Stimulated activated CD8-positive, alpha-beta memory T cell treated with anti-CD3 and anti-CD28 coated beads, Interleukin-7, amount 100 ng/mL, for 48 hours (primary cell): ENCODE measurements at places on chromosomes 3 and 15.

DNA sequence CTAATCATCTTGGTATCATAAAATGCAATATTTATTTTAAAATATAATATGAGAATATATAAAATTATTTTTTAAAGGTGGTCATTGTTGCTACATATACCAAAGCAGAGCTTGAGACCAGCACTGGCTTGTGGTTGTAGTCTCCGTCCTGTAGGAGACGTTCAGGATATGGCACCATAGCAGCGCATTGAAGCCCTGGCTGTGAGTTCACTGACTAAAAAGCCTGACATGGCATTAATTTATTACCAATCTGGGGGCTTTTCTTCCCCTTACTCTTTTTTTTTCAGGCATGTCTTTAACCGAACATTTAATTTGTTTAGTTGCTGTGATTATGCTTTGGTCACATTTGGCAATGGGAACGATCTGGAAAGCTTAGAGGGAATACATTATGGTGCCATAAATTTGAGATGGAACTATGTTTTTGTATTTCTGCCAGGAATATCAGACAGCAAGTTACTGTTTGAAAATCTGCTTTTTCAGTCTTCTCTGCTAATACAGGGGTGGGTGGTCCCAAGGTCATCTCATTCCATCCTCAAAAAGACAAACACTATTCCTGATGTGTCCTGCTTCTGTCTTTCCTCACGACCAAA is 108.5 kb downstream of the ZIC4 start:
- DNase-seq, result no peak

DNA sequence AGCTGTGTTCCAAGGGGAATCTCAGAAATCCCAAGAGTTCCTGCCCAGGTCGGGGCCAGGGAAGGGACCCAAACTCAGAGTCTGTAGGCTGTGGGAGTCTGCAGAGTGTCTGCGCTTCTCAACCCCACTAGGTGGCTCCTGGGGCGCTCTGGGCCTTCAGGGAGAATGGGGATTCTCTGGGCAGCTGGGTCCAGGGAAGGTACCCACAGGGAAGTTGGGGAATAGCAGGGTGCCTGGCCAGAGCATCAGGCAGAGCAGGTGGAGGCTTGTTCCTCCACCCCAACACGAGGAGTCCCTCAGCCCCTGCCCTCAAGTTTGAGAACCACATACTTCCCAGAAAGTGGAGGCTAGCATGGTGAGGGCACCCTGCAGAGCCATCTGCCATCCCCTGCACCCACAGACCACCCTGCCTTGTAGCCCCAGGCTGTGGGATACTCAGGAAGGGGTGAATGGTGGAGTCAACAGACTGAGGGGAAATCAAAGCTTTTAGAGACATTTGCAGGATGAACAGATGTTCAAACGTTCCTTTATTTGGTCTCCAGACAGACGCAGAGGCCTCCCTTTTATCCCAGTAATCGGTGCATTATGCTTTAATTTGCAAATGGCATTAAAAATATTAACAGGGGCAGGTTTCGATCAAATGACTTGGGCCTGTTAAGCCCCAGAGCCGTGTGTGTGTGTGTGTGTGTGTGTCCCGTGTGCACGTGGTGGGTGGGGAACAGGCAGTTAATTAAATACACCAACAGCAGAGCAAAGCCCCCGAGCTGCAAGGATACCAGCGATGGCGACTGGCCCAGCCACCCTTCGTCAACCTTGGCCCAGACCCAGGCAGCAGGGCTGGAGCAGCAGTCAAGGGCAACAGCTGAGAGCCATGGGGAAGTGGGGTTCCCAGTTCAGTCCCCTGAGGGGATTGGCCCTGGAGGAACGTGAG is 57.7 kb downstream of the DNAJB8 start:
- DNase-seq, result no peak

- no peak for DNase-seq
Observed at GRCh38 chr15:42138968-42139386, 17.5 kb downstream of the PLA2G4F start.

- DNase-seq, result no peak
Observed at GRCh38 chr15:48590723-48591122, 54.8 kb downstream of the FBN1 start.

- DNase-seq, result no peak
Observed at GRCh38 chr3:172520301-172520831, 2.9 kb downstream of the TNFSF10 start.

- DNase-seq, result no peak
Observed at GRCh38 chr3:113097960-113098447, 107.2 kb downstream of the GTPBP8 start.

DNA sequence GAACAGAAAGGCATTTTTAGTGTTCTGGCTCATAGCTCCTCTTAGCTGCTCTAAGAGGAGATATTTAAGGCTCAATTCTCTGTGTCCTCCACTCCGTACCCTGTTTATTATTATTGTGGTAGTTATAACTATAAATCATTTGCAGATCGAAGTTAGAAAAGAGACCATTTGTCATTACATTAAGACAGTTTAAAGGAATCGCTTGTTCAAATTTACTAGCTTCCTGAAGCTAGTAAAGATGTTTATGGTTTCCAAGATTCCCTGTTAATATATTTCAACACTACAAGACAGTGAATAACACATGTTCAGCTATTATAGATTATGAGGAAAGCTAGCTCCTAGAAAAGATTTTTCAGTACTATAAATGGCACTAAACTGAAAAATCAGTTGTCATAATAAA is 12.6 kb downstream of the ATXN7 start:
- no peak for DNase-seq

DNA sequence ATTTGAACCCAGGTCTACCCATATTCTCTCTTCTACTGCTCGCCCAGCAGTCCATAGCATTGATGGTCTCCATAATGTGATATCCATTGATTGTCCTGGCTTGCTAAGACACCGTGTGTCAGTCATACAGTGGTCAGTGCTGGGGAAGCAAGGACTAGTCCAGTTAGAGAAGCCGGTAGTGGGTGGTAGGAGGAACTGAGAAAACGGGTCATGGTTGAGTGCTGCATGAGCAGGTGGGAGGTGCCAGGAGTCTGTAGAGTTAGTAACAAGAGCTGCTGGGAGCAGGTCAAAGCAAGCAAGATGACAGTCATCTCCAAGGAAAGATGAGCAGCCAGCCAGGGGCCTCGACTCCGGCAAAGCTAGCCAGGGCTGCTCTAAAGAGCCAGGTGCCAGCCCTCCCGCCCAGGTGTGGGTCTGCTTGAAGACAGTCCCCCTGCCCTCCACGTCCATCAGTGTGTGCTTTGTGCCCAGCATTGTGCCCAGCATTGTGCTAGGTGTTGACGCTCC is 29.5 kb upstream of the USP3 start:
- DNase-seq, result no peak

DNA sequence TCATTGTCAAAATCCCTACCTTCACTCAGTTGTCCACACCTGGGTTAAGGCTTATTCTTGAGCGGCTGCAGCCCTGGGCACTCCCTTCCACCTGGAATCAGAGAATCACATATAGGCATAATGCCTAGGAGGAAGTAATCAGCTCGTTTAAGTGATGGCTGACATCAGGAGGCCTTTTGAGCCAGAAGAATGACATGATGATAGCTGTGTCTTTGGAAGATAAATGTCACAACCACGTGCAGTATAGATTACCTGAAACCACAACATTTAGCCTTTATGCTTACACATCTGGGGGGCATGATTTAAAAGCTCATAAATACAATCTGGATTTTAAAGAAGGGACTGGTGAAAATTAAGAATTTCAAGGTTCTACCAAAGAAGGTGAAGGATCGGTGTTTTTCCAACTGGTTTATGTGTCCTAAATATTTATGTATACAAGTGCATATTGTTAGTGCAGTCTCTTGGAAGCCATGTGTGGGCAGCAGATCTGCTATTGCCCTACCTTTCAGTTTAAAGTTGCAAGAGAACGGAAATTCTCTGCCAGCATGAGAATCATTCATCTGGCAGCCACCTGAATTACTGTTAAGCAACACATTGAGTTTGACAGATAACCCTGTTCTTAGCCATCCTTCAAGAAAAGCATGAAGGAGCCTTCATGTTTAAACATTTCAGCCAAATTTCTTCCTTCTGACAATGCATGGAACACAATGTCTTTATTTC is 163.4 kb upstream of the NR2E3 start:
- no peak for DNase-seq

- no peak for DNase-seq
Observed at GRCh38 chr15:93312891-93313486, 224.0 kb upstream of the RGMA start.

DNA sequence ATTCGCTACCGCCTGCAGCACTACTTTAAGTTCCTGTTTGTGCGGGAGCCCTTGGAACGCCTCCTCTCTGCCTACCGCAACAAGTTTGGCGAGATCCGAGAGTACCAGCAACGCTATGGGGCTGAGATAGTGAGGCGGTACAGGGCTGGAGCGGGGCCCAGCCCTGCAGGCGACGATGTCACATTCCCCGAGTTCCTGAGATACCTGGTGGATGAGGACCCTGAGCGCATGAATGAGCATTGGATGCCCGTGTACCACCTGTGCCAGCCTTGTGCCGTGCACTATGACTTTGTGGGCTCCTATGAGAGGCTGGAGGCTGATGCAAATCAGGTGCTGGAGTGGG is 995 bp downstream of the CHST14 start:
- DNase-seq, result no peak

DNA sequence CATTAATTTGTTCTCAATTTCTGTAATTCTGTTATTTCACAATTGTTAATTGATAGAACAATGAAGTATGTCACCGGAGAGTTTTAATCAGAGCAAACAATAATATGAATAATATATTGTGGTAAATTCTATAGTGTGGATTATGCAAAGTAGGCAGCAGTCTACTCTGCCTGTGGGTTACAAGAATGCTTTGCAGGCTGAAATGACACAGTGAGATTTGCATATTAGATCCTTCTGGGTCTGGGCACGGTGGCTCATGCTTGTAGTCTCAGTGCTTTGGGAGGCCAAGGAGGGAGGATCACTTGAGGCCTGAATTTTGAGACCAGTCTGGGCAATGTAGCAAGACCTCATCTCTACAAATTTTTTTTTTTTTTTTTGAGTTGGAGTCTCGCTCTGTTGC is 12.5 kb downstream of the COPG1 start:
- DNase-seq, result no peak

DNA sequence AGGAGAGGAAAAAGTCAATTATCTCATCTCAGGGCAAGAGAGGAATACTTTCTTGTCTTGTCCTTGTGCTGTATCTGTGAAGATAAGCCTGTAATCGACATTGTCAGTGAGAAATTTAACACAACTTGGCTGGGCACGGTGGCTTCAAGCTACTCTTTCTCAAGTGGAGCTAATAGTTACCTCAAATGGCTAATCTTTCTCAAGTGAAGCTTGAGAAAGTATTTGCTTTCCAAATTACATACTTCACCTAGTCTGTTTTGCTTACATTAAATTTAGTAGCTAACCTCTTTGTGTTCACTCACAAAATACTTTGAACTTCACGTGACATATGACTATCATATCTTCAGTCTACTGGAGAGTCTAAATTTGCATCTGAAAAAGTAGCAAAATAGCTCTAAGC is 48.3 kb upstream of the B3GALNT1 start:
- no peak for DNase-seq

DNA sequence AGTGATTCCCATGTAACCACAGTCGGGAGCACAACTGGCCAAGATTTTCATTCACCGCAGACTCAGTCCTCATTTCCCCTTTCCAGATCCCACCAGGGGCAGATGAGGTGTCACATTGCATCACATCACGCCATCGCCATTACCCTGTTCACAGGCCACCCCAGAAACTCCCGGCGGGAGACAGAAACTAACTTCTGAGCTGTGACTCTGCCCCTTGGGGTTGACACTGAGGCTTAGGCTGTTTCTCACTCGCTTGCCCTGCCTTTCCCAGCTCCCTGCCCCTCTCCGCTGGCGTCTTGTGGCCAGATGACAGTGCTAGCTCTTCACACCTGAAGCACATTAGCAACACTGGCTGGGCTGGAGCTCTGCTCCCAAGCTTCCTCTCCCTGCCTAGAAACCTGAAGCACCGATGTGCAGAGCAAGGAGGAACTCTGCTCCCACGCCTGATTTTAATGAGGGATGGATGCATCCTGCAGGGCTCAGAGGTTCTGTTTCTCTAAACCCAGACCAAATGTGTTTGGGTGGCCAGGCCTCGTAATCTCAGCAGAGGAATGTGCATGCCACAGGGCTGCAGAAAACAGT is 88.8 kb upstream of the CTDSPL start:
- DNase-seq, result no peak

GRCh38 chr3:134253475-134254226 is 3.0 kb upstream of the RYK start:
- no peak for DNase-seq

- no peak for DNase-seq
Observed at GRCh38 chr3:122679882-122680474, 661 bp upstream of the PARP14 start.

GRCh38 chr3:113894927-113895326 is 52.9 kb upstream of the ZDHHC23 start:
- no peak for DNase-seq

- DNase-seq, result no peak
Observed at GRCh38 chr3:106204160-106204868, 335.5 kb upstream of the CBLB start.

DNA sequence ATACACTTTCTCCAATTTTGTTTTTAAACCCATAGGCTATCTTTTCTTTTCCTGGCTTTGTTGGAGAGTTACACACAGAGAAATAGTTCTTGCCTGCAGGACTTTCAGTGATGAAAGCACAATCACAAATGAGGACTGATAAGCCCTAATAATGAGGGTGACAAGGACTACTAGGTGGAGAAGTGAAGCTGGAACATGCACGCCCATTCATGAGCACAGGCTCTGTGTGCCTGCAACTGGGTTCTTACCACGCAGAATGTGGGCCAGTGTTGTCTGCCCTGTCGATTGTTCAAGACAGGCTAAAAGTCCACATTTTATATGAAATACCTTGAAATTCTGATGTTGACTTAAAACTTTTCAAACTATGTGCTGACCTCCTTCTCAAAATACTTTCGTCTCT is 162.3 kb upstream of the STRIT1 start:
- DNase-seq, result no peak

DNA sequence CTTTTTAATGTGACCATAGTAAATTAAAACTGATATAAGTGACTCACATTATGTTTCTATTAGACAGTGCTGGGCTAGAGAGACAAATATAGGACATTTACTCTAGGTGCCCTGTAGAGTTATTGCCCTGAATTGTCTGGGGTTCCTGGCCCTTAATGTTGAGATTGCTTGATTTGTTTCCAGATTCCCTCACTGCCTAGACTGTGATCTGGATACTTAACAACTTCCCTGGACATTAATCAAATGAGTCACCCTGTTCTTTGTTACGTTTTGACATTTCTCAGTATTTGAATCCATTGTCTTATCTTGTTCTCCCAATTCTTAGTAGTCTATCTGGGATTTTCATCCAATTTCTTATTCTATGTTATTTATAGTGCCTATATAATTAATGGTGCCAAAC is 65.8 kb downstream of the DTWD1 start:
- DNase-seq, result no peak
